Right forelimb (tissue), 1 donor: ENCODE measurements at places on chromosomes 6 and 20.

GRCh38 chr6:52735071-52735470, 28.2 kb downstream of the GSTA2 start:
- no peak for DNase-seq

- DNase-seq: no peak
Observed at GRCh38 chr6:6694368-6694780, 105.9 kb downstream of the LY86 start.

DNA sequence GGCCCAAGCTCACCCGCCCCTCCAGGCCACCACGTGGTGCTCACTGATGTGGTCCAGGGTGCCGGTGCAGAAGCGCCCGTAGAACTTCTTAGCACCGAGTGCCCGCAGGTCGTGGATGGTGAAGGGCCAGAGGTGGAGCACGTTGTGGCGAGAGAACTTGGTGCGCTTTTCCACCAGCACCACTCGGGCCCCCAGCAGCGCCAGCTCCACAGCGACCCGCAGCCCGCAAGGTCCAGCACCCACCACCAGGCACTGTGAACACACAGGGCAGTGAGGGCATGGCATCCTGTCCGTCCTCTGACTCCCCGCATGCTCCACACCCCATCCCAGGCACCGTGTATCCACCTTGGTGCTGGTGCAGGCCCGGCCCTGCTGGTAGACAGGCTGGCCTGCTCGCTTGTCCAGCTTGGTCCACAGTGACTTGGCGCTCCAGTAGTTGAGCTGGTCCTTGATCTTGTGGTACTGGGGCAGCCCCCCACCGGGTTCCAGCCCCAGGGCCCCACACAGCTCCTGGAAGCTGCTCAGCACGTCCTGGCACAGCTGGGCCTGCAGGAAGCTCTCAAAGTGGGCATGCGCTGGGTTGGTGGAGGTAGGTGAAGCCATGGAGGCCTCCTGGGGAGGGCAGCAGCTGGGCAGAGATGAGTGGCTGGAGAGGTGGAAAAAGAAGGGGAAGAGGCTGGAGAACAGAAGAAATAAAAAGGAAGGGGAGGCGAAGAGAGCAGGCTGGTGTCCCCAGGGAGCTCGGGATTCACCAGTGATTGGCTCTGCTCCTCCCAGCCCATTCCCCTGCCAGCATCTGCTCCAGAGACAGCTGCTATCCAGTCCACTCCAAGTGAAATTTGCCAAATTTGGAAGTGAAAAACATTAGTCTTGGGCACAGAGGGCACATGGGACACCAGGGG, 1.7 kb downstream of the MICAL1 start:
- DNase-seq: no peak

DNA sequence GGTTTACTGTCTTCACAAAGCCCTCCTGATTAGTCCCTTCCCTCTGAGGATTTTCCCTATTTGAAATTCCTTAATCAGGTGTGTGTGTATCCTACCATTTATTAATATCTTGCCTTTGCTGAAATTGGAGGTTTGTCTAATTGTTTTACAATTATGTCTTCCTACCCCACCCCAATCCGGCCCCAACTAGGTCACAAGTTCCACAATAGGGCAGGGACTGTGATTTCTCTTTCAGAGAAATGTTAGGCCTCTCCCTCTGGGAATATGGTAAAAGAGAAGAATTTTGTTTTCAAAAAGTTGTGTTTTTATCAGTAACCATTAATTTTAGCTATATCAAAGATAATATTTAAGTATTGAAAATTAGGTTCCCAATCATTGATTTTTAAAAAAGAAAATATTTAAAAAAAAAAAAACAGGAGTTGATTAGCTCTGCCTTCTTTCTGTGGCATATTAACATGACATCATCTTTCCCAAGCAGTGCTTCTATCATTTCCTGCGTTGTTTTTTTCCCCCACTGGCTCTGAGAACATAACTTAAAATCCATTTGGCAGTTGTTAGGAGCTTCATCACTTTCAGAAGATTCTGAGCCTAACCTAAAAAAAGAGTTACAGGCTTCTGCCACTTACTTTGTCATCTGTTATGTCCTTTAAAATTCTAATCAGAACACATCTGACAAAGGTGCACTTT, 36.1 kb downstream of the BLOC1S5 start:
- no peak for DNase-seq

GRCh38 chr6:100724696-100725095, 156.4 kb downstream of the ASCC3 start:
- no peak for DNase-seq
